MV-4-11 (cell line): ENCODE measurements at places on chromosomes 3 and 15.

GRCh38 chr15:38253351-38253781 lies 730 bp downstream of the SPRED1 start:
- no peak for DNase-seq

DNA sequence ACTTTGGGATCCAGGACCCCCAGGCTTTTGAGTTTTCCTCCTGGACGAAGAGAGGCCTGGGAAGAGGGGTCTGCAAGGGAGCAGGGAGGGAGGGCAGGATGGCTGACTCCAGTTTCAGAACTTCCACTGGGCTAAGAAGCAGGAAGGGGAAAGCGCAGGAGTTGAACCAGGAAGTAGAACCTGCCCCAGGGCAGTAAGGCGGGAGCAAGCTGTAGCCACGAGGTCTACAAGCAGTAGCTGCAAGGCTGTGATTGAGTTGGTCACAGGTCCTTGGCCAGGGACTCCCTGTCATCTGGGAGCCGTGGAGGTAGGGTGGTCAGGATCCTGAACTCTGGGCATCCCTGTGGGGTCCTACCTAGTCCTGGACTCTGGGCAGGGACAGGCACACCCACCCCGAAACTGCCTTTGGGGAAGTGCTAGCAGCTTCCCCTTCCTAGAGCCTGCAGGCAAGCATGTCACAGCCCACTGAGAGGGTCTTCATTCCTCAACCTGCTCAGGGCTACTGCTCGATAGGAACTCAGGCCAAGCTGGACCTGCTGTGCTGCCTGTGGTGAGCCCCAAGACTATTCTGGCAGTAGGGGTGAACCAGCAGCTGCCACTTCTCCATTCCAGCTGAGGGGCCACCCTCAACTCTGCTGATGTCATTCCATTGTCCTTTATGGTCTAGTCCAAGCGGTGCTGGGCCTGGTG lies 5.8 kb upstream of the GNAI2 start:
- peak; percentile 80 for DNase-seq

DNA sequence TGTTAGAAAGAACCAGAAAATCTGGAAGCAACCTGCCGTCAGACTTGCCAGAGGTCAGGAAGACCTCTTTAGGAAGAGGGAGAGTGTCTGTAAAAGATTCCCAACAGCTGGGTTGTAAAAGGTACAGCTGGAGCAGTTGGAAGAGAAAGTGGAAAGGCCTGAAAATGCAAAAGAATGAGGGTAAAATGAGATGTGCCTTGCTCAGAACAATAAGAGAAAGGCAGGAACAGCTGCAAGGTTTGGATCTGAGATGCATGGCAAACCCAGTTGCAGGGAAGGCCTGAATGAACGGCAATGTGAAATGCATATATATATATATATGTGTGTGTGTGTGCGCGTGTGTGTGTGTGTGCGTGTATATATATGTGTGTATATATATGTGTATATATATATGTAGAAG lies 88.1 kb downstream of the ZIC1 start:
- no peak for DNase-seq

DNA sequence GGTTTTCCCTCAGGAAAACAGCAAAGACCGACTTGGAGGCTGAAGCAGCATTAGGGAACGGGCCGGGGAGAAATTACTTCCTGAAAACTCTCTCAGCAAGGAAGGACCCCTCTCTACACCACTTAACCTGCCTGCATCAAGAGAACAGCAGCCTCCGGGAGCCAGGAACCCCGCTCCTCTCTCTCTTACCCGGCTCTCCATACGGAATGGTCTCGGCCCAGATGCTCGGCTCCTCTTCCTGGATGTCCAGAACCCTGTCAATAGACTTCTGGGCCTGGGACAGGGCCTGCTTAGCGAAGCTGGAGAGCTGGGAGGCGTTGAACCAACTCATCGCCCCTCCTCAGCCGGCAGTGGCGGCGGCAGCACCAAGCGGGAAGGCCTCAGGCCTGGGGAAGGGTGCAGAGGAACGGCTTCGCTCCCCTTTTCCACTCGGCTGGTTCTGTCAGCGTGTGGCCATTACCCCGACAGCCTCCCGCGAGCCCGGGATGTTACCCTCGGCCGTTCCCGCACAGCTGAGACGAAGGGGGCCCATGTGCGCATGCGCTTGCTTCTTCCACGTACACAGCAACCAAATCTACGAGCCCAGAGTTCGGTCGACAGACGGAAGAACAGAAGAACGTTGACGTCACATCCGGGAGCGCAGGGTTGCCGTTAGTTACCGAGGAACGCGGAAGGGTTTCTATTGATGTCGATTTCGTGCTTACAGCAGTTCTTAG lies at the start of gene TMF1:
Gene TMF1 (minus strand): TSS at position 578 of the 716 bp plus-strand sequence. CDS start 247 bp downstream, at position 331.
- DNase-seq, result no peak

GRCh38 chr15:90159213-90159612 lies 41.9 kb upstream of the SEMA4B start:
- peak; percentile 59 for DNase-seq

DNA sequence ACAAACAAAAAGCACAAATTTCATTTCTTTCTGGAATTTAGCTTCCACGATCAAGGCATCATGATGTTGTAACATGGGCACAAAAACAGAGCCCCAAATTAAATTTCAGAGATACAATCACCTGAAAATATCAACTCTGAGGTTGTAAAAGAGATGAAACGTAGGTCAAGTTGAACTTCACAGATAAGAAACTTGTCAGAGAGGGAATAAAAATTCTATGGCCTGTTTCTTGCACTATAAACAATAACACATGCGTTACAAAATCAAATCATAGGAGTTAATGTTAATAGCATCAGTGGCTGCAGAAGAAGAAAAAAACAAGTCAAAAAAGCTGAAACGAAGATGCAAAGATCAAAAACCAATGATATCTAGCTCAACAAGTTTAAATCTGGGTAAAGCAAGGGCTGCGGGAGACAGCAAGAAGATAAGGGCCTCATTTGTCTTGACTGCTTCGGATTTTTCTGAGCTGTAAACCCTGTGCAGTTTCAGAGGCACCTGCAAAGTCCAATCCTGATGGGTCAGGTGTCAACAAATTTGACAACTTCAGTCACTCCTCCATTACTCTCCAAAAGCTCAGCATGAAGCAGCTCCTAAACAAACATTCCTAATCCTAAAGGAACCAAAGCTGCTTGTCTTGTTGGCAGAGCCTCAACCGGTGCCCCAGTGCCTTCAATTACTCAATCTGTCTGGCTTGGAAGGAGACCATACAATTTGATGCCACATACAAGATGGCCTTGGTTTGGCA lies 219.8 kb downstream of the STT3B start:
- no peak for DNase-seq

- DNase-seq, result no peak
Observed at GRCh38 chr3:4071481-4072184, 231.5 kb upstream of the SETMAR start.

- DNase-seq, result no peak
Observed at GRCh38 chr3:52931889-52932288, 34.5 kb upstream of the STIMATE start.

DNA sequence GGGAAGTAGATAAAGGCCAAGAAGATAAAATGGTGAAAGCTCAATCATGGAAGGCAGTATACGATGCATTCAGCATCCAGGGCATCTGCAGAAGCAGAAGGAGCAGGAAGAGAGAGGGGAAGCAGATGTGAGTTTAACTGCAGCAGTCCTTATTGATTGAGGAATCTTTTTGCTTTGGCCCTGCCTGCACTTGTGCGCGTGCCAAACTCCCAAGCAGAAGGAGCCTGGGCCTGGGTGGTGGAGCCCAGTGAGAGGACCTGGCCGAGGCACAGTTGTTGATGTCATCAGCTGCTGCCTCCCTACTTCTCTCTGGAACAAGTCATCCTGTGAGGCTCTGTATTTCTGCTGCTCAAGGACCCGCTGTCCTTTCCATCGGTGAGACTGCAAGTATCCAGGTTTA lies 65.5 kb upstream of the ROPN1 start:
- DNase-seq, result no peak

DNA sequence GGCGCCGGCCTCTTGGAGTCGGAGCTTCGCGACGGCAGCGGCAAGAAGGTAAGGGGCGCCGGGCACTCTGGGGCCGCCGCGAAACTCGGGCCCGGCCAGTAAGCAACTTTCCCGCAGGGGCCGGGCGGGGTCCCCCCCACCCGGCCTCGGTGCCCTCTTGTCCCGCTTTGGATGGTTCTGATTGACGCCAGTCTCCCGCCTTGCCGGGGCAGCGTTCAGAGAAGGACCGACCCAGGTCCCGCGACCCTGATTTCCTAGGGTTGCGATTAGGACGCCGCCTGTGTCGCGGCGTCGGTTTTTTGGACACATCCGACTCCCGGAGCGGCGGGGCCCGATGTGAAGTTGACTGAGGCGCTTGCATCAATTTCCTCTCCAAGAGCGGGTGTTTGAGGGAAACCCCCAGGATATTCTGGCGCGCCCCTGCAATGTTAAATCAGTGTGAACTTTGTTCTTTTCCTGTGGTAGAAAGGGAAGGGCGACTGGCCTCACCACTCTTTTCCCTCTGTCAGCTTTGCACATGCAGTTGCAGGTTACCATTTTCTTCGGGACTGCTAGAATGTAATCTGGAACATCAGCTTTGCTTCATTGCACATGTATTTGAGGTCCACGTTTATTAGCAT lies 755 bp downstream of the PDE8A start:
- no peak for DNase-seq

DNA sequence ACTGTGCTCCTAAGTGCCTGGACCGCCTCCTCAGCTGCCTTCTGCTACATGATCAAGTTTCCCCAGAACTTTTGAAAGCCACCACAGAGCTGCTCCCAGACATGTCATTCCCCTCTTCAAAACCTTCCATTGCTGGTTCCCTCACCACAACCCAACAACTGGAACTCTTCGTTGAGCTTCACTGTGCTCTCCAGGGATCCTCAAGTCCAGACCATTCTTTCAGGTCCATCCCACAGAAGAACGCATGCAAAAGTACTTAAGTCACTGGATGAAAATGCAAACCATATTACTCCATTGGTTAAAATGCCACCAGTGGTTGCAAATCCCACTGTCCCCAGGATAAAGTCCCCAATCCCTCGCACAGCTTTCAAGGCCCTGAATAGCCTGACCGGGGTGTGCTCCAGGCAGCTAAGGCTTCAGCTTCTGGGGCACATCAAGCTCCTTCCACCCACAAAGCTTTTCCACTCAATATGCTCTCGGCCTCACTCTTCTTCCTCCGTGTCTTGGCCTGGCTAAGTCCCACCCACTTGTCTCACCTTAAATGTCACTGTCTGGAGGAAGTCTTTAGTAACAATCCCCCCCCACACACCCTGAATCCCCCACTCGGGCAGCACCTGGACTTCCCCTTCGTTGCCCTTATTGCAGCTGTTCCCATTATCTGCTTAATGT lies 84.8 kb downstream of the XXYLT1 start:
- DNase-seq, result no peak

DNA sequence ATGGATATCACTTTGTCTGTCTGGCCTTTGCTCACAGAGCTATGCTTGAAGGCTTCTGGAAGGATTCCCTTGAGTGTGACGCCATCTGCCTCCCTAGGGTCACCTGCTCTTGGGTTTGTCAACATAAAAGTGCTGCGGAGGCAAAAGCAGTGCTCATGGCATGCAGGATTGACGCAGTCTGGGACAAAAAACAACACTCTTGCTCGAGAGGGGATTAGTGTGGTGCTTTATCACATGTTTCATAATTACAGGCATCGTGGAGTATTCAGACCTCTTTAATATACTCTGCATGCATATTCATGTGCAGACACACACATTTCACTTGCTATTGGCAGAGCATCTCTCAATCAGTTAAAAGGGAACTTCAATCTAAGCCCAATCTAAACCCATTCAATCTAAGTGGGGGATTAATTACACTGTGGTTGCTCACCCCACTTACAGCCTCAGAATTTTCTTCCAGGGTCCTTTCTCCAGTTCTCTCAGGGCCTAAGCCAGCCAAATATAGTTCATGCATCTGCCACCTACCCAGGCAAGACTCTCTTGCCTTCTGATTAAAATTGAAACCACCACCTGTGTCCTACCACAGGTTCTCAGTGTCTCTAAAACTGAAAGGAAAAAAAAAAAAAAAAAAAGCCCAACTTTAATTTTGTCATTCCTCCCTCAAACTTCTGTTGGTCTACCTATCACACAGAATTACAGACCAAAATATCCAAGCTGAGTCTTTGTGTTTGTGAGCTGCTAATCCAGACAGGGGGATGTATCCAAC lies 75.6 kb downstream of the BFSP2 start:
- DNase-seq, result no peak

DNA sequence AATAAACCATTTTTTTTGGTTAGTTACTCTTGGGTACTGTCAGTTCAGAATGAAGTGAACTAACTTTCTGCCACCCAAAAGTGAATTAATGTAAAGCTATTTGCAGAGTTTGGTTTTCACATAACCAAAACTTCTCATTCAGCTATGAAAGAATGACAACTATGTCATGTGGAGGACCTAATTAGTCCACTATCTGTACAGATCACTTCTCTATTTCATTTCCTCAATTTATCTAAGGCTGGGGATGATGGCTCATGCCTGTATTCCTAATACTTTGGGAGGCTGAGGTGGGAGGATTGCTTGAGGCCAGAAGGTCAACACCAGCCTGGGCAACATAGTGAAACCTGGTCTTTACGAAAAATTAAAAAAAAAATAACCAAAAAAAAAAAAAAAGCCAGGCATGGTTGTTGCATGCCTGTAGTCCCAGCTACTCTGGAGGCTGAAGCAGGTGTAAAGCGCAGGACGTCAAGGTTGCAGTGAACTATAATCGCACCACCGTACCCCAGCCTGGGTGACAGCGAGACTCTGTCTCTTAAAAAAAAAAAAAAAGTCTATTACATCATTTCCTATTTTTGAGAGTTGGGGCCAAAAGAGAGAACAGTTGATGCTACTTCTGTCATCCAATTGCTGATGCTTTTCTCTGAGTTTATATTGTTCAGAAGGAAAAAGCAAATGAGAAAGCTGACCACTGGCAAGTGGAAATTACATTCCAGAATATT lies 8.7 kb downstream of the HYPK start:
- peak; percentile 91 for DNase-seq

- no peak for DNase-seq
Observed at GRCh38 chr15:68364028-68364659, 67.8 kb downstream of the ITGA11 start.

DNA sequence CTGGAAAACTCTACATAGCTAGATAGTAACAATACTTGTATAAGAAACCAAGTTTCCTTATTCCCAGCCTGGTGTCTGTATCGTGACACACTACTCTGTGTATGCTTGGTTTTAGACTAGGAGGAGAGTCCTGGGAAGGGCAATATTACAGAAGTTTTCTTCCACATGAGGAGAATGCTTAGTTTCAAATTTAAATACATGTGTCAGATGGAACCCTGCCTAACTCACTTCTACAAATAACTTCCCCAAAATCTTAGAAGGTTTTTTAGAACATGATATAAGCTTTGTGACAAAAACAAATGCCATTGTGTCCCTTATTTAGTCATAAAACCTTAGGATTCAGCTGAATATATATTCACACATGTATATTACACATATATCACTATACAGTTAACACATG lies 7.2 kb upstream of the IL20RB start:
- no peak for DNase-seq

DNA sequence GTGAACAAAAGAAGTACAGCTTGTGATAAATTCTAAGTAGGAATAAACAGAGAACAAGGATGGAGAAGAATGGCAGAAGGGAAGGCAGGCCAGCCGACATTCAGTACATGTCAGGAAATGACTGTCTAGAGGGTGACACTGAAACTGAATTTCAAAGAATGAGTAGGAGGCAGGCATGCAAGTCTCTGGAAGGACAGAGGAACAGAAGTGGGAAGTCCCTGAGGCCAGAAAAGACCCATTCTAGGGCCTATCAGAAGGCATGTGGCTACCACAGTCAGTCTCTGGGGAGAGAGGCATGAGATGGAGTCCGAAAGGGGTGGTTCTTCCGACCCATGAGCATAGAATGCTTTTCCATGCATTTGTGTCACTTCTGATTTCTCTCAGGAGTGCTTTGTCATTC lies 243.5 kb upstream of the UBE2E2 start:
- DNase-seq, result no peak

GRCh38 chr3:69871868-69872267 lies 127.7 kb upstream of the SAMMSON start:
- DNase-seq, result peak; percentile 40
